ENCODE measurements at places on chromosomes 11 and 22.

DNA sequence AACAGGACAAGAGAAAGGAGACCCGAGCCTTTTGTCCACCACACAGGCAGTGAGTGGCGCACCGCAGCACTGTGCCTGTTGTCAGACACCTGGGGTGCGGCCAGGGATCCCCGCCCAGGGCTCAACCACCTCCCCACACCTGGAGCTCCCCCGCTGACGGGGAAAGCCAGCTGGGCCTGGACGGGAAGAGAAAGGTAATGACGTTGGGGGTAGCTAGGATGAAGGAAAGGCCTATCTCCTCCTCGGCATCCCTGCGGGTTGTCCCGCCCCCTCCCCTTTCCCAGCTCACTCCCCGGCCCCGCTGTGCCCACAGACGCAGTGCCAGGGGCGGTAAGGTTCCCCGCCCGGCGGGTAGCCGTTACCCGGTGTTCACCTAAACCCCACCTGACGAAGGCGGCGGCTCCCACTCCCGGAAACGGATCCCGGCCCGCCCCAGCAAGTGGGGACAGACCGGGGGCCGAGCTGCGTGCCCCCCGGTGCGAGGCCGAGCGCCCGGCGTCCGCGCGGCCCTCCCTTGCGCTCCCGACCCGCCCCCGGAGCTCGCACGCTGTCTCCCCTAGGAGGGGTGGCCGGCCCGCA lies 495 bp downstream of the HYOU1 start:
- DNase-seq: peak; percentile 34

DNA sequence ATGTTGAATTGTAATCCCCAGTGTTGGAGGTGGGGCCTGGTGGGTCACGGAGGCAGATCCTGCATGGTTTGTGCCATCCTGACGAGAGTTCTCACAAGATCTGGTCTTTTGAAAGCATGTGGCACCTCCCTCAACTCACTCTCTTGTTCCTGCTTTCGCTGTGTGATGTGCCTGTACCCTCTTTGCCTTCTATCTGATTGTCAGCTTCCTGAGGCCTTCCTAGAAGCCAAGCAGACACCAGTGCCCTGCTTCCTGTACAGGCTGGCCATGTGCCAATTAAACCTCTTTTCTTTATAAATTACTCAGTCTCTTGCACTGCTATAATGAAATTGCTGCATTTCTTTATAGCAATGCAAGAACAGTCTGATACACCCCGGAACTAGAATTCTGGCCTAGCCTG lies 13.1 kb downstream of the PTPN5 start:
- no peak for DNase-seq

DNA sequence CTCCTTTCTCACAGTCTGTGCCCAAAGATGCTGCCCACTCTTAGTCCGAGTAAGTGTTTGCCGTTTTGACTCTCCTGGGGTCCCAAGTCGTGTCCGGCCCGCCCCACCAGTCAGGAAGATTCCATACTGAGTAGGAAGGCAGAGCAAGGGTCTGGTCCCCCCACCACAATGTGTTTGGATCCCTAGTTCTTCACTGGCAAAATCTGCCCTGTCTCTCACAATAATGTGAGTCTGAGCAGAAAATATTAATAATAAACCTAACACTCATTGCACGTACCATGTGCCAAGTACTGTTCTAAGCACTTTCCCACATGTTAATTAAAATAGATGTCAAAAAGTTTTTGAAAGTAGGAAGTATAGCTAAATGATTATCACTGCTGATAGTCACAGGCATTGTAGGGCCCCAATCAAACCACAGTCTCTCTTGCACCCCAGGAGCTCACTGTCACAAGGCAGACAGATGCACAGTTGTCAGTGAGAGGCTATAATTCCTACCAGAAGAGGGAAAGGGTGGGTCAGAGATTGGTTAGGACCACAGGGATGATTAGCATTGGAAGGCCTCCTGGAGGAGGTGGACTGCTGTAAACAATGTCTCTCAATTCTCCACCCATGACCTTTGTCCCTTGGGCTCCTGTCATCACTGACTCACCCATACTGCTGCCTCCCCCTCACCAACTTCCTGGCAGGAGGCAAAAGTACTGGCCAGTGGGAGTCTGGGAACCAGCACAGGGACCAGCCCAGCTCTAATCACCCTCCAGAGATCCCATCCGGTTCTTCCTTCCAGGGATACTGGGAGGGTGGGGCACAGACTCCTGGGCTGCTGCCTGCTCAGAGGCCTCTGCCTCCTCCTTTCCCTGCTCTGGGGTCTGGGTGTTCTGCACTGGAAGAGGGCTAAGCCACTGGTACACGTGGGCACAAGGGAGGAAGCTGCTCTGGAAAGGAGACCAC lies 1.0 kb upstream of the POLD4 start:
- peak; percentile 98 for DNase-seq

GRCh38 chr11:121581607-121582006 lies 128.8 kb upstream of the SORL1-AS1 start:
- DNase-seq: no peak

DNA sequence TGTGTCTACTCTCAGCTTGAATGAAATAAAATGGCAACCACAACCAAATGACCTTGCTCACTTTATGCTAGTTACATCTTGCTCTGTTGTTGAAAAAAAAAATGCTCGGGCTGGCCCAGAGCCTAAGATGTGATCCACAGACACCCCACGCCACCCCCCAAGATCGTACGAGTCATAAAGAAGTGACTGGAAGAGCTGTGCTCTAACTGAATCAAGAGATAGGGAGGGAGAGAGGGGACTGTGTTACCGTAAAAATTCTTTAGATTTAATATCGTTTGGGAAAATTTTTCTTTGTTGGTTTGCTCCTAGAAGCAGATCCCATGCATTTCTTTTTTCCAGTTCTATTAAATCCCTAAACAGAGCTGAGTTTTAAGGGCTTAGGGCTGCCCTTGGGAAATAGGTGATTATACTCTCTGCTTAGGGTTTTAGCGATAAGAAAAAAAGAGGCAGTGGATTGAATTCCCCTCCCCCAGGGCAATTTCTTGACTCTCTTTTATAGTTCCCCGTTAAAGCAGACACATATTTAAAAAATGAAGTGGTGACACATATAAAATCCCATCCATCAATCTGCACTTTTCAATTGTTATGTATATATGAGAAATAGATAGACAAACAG lies 14.5 kb downstream of the MAML2 start:
- no peak for DNase-seq

- DNase-seq: no peak
Measured at GRCh38 chr11:102932678-102933077, 22.9 kb downstream of the MMP13 start.

DNA sequence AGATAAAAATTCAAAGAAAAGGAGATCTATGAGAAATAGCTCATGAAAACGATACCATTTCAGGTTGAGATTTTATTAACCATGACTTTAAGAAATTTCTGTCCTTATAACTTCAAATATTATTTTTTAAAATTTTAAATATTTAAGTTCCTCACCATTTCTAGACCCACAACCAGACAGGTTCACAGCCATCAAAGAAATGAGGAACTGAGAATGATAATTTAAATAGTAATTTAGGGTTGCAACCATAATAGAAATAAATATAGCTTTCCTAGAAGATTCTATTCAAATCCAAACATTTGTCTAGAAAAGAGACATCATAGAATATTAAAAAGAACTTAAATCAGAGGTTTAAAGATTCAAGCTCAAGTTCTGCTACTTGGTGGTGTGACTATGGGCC lies 5.9 kb upstream of the VWA5A start:
- DNase-seq: no peak

- DNase-seq: no peak
Measured at GRCh38 chr11:57479911-57480310, 19.6 kb downstream of the RTN4RL2 start.

DNA sequence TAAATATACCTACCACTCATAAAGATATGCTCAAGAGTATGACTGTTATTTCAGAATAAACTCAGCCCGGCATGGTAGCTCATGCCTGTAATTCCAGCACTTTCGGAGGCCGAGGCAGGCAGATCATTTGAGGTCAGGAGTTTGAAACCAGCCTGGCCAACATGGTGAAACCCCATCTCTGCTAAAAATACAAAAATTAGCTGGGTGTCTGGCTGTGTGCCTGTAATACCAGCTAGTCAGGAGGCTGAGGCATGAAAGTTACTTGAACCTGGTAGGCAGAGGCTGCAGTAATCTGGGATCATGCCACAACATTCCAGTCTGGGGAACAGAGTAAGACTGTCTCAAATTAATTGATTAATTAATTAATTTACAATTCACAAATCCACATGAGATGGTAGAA lies 208.2 kb upstream of the PDGFD start:
- DNase-seq: no peak

- no peak for DNase-seq
Measured at GRCh38 chr11:110501428-110501827, 71.7 kb downstream of the FDX1 start.

GRCh38 chr11:106032861-106033260 lies 10.8 kb upstream of the MSANTD4 start:
- DNase-seq: no peak

DNA sequence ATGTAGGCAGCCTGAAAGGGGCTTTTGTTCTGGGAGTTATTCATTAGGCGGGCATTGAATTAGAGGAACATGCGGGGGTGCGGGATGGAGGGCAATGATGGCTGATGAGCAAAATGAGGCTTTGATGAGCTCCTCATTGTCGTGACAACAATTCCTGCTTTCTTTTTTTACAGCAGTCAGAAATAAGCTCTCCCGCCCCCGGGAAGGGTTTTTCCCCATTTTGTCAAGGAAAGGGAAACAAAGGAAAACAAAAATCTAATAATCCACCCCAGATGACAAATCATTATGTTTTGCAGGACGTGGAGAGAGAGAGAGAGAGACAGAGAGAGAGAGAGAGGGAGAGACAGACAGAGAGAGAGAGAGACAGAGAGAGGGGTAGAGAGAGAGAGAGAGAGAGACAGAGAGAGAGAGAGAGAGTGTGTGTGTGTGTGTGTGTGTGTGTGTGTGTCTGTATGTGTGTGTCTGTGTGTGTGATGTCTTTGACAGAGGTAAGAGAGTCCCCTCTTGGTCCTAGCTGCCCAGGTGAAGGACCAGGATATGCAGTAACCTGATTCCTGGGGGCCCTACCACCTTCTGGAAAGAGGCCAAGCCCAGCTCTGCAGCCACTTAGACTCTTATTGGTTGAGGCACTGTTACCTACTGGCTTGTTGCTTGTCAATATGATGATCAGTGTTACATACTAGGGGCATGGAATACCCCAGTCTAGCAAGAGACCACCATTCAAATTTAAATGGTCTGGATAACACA lies 46.7 kb upstream of the PARVA start:
- peak; percentile 2 for DNase-seq

- DNase-seq: peak; percentile 57
Measured at GRCh38 chr11:123103326-123103980, 41.5 kb upstream of the HSPA8 start.

DNA sequence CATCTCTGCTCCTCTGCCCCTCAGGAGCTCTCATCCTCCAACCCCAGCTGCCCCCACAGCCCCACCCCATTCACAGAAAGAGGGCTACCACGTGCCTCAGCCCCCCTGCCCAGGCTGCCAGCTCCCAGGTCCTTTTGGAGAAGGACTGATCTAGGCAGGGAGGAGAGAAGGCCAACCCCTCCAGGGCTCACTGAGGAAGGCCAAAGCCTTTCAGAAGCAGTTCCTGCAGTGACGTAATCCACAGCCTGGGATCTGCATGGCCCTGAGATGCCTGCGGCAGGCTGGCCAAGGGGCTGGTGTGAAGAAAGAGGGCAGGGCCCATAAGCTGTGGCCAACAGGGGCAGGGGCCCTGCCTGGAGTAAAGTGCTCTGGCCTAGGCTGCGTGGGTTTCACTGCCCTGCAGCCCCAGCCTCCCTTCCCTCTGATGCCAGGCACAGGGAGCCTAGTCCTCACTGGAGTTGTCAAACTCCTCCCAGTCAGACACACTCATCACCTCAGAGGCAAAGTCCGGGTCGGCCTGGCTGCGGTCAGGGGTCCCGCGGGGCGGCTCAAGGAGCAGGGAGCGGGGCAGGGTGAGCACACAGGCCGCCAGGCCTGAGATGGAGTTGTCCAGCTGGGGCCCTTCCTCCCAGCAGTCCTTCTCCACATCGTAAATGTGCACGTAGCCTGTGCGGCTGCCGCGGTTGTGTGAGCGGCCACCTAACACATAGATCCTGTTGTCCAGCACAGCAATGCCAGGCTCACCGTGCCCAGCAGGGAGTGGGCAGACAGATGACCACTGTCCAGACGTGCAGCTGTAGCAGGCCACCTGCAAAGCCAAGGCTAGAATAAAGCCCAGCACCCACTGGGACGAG lies 4.2 kb upstream of the SCARF2 start:
- no peak for DNase-seq

GRCh38 chr22:39547587-39547947 lies 15.0 kb upstream of the RPS19BP1 start:
- DNase-seq: no peak

DNA sequence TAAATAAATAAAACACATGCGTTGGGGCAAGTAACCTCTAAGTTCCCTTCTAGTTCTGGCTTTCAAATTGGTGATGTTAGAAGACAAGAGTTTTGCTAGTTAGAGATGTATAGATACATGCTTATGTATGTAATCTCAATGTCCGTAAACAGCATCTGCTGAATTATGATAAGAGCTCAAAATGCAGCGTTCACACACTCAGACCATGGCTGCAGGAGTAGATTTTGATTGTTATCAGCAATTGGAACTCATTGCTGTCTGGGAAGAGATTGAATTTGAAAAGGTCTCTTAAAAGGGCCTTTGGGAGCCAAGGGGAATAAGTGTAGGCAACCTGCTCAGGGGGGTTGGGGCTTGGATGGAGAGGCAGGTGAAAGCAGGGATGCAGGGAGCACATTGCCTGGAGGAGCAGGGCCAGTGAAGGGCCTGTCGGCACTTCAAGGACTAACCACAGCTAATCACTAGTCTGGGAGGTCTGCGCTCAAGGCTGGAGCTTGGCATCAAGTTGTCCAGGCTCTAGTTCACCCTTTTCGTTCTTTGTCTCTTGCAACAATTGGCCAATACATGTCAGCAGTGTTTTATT lies 2.7 kb upstream of the RAG1 start:
- DNase-seq: no peak

DNA sequence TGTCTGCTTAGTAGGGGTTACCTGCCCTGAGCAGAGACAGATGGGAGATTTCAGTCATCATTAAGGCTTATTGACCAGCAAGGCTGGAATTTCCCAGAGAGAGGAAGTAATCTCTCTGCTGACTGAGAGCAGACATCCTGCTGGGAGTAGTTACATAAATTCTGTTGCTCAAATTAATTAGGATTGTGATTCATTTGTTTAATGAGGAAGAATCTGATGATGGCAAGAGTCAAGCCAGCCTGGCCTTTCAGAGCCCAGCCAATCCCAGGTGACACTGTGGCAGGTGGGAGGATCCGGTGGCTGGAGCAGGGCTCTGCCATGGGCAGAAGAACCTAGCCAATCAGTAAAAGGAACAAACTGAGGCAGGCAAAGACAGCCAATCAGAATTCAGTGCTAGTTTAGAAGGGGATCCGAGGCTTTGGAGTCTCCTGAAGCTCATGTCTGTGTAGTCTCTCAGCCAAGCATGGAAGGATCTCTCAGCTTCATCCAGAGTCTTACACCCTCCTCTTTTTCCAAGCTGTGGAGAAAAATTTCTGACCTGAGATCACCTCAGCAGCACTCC lies 61.2 kb upstream of the CHST1 start:
- DNase-seq: no peak

DNA sequence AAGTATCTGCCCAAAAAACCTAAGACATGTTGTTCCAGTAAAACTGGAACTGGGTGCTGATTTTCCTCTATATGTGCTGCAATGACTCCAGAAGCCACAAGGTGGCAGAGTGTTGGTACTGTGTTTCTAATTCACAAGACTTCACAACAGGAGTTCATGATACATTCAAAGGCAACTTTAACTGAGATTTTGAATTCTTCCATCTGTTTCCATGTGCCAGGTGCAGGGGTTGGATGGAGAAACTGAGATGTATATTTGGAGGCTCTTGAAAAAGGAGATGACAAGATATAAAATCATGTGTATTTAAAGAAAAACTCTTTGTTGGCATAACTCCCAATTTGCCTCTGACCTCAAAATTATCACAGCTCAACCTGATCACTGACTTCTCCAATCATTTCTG lies 1098.6 kb upstream of the CCDC90B start:
- DNase-seq: peak; percentile 59

Measured in kidney tubule cell (primary cell).